ENCODE measurements at places on chromosomes 4 and X.

- no peak for DNase-seq
Observed at GRCh38 chrX:45554736-45555135, 354.1 kb upstream of the DIPK2B start.

- DNase-seq = no peak
Observed at GRCh38 chr4:105741548-105741947, 33.0 kb downstream of the GSTCD start.

- no peak for DNase-seq
Observed at GRCh38 chr4:56086073-56086541, 137.4 kb downstream of the CEP135 start.

DNA sequence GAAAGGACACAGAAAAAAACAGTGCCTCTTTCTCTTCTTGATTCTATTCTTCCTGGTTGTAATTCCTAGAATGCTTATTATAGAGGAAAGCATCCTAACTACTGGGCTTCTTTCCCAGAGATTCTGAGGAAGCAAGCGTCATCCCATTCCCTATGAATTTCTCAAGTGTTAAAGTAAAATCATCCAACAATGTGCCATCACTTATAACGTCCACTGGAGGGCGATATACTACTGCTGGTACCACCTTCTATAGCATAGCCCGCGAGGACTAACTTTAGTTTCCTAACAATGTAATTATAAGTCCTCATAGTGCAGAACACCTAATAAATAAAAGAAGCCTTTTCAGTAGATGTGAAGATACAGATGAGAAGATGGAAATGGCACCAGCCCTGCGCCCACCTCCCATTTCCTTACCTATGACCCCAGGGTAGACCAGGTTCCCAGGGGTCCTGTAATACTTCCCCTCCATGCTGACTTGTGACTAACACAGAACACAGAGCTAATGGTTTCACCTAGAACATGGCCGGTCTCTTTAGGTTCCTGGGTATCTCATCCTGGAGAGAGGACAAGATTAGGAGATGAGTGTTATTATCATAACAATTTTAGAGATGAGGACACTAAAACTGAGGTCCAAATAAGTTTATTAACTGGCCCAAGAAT, 4.2 kb downstream of the CENPVL3 start:
- no peak for DNase-seq

GRCh38 chr4:167101035-167101434, 133.3 kb downstream of the SPOCK3 start:
- no peak for DNase-seq

- DNase-seq = no peak
Observed at GRCh38 chr4:107988763-107989035, 990 bp upstream of the HADH start.

GRCh38 chrX:108699368-108699767, 37.0 kb downstream of the IRS4 start:
- DNase-seq = no peak

DNA sequence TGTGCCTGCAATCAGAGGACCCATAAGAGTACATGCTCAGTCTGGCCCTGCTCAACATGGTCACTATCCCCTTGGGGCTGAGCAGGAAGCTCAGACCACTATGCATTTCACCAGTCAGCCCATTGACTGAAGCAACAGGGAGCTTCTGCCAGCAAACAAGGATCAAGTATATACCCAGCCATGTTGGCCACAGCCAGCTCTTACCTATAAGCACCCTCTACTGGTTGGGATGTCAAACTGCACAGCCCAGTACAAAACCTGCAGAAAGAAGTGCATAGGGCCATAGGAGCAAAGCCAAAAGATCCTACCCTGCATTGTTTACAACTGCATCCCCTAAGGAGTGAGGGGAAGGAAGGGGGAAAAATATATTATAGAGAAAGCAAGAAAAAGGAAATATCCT, 214.4 kb upstream of the CPEB2 start:
- DNase-seq = no peak

DNA sequence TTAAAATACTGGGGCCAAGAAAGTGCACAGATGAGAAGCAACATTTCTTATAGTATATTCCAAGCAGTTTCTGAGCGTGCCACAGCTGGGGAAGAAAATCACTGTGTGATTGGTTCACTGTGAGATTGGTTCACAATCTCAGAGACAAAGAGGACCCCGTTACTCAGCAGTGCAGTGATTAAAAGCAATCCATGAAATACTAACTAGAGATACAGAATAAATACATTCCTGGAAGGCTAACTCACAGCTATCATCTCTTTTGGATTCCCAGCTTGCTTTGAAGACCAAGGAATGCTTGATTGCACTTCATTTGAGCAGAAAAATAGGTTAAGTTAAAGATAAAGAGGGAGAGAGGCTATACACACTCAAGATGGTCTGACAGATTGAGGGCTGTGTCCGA, 132.1 kb upstream of the RAPGEF2 start:
- DNase-seq = no peak

DNA sequence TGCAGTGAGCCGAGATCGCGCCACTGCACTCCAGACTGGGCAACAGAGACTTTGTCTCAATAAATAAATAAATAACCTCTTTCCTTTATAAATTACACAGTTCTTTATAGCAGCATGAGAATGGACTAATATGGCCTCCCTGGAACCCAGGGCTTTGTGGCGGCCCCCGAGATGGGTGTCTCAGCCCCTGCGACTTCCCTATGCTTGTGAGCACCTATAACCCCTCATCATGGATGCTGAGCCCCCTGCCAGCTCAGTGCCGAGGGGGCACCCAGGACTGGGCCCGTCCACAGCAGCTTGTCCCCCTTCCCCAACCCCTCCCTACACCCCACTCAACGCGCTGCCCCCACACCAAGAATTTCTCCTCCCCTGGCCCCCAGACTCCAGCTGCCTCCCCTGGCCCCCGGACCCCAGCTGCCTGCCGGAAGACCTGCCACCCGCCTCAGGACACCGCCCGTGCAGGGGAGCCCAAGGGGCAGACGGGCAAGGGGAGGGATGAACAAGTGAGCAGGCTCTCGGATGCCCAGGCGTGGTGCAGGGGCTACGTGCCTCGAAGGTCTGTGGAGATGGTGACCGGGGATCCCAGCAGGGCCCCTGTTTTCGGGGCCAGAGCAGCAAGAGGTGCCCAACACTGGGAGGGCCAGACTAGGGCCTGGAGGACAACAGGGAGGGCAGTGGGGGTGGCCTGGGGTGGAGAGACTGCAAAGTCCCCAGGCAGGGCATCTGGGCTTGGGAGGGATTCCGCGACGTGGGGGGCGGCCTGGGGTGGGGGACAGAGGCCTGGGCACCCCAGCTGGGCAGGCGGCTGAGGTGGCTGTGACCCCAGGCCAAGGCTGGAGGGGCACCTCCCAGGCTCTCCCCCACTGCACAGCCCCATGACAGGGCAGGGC, 74.0 kb downstream of the FAM53A start:
- DNase-seq = no peak

GRCh38 chr4:100838286-100838685, 320.5 kb upstream of the EMCN start:
- no peak for DNase-seq

DNA sequence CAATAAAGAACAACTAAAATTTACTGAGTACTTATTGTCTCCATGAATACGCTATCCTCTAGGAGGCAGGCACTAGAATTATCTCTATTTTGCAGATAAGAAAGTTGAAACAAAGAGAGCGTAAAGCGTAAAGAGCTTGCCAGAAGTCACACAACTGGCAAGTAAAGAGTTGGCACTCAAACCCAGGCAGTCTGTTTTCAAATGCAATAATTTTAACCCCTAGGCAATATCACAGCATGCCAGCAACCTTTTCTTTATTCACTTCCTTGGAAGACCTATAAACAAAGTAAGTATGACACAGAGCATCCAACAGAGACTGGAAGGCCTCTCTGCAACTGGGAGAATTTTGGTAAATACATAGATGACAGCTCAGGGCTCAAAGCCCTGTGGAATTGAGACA, 23.2 kb upstream of the AMELX start:
- DNase-seq = no peak

- no peak for DNase-seq
Observed at GRCh38 chr4:79689740-79690139, 281.7 kb upstream of the GK2 start.

DNA sequence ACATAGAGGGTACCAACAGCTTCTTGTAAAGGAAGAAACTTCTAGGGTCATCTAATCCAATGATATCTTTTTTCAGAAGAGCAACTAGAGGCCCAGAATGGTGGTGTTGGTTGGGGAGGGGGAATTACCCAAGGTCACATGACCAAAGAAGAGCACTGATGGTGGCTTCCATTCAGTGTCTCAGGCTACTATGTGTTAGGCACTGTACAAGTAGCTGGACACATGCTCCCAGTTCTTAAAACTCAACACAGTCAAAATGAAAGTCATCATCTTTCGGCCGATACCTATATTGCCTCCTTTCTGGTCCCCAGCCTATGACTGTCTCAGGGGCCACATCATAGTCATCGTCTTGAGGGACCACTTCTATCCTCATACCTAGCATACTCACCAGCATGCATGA, 88.1 kb downstream of the ARHGAP6 start:
- DNase-seq = no peak

- DNase-seq = no peak
Observed at GRCh38 chr4:54586320-54586955, 71.3 kb upstream of the KIT start.

DNA sequence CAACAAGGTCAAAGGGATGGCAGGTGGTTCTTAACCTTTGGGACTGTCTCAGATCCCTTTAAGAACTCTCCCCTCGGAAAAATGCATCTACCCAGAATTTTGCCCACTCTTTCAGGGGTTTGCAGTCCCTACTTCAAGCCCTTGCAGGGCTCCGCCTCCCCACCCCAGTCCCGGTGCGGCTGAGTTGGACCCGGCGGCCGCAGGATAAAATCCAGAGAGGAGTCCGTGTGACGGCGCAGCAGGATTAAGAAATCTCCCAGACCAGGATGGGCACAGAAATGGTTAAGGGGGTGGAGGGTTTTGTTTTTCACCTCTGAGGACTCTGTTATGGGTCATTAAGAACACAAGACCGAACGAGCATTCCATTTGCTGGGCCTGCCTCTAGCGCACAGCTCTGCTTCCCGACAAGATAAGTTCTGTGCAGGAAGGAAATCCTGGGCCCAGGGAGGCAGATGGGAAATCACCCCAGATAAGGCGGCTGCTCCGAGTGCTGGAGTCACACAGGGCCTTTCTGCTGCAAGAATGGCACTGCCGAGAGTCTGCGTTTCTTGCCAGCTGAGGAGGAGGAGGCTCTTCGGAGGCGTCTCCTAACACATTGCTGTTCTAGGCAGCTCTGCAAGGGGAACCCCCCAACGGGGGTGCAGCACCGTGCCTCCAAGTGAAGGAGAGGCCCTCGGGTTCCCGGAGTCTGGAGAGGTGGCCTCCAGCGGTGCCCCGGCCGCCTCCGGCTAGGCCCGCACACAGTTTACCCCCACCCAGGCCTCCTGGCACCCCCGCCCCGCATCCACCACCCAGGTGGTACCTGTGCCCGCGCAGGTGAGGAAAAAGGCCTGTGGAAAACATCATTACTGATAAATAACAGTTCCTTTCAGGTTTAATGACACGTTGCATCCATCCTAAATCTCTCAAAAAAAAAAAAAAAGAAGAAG, 277.6 kb downstream of the BCOR start:
- no peak for DNase-seq

DNA sequence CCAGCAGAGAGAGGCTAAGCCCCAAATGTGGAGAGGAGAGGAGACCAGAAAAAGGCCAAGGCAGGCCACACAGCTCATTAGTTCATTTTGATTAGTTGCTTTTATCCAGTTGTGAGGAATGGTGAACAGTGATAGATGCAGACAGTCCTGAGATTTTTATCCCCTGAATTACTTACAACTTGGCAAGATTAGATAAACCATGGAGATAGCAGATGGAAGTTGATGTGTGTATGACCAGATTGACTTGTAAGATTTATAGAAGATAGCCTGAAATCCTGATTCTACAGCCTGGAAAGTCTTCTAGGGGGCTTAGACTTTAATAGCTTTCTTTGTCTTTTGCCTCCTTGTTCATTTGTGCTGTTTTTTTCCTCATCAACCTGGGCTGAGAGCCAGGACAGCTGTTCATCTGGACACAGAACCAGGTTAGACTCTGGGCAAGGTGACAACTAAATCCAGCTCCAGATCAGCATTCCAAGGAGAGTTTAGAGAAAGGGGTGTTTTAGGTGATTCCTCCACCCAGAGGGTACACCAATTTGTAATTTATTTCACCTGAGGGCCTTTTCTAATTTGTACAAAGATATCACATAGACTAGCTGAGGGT, 215.5 kb downstream of the SPATA18 start:
- DNase-seq = no peak

- DNase-seq = no peak
Observed at GRCh38 chr4:65126200-65126599, 544.1 kb downstream of the EPHA5 start.

- no peak for DNase-seq
Observed at GRCh38 chr4:110795971-110796370, 173.1 kb upstream of the PITX2 start.

- no peak for DNase-seq
Observed at GRCh38 chr4:127586922-127587571, 45.7 kb upstream of the INTU start.

GRCh38 chrX:4936315-4936714, 1222.9 kb upstream of the PRKX start:
- DNase-seq = no peak

GRCh38 chr4:83083925-83084475, 30.5 kb downstream of the PLAC8 start:
- DNase-seq = no peak

DNA sequence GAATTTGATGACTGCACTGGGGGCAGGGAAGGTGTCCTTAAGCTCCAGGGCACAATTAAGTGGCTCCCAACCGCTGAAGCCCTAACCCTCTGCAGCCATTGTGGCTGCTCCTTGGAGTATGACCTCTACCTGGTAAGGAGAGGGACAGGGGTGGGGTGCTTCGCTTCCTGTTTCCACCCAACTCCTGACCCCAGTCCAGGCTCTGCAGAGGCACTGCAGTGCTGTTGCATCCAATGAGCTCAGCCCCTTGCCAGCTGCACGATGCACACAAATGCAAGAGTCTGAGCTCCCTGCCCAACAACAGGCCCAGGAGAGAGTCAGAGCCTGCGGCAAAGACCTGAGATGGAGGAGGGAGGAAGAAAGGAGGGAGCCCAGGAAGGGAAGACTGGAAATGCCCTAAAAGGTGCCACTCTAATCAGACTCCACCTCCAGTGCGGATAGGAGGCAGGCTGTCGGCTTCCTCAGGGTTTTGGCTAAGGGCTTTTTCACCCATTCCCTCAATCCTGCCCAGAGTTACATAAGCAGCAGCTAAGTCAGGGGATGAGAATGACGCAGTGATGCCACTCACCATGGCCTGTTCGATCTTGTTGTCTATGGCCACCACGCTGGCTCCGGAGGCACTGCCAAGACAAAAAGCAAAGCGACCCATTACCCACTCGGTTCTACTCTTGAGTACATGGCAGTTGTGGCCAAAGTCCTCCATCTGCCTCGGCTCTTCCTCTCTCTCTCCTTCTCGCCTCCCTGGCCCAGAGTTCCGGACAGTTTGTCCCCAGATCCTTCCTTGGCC, 60.1 kb downstream of the TSC22D3 start:
- DNase-seq = no peak

DNA sequence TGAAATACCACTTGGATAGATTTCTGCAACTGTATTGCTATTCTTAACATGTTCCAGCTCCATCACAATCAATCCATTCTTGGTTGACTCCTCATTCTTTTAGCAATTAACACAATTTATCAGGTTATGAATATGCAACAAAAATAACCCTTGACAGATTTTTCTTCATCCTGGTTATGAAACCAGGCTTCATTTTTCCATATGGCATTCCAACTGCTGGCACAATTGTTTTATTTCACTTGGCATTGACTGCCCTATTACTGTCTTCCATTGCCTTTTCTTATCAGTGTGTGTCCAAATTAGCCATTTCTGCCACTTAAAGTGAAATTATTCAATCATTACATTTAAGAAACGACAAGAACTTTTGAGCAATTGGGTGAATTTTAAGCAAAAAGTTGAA, 388.8 kb upstream of the EPHA5 start:
- DNase-seq = no peak
